SJSA1 (cell line): ENCODE measurements at places on chromosomes 11 and 22. TPM values are rescaled to one million over a fixed set of nuclear protein-coding genes. Genes with fewer than 3 reads are reported as not detected.

GRCh38 chr11:26283852-26284408, 48.0 kb upstream of the ANO3 start:
- no peak for DNase-seq

Gene YIF1A
- total RNA-seq = 162 and 245 TPM in 2 replicates

- DNase-seq = no peak
Measured at GRCh38 chr11:28242596-28242995, 134.4 kb downstream of the METTL15 start.

DNA sequence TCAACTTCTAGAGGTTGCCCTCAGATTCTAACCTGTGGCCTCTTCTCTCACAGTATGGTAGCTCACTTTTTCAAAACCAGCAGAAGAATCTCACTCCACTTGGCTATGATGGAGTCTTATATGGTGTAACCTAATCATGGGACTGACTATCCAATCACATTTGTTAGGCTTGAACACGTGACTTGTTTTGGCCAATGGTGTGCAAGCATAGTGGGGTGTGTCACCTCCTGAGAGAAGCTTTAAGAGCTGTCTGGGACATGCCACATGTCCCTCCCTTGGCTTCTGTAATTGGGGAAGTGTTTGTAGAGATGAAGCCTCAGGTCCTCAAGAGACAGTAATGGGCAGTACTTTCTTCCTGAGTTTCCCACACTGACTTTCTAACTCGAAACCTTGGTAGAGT, 12.8 kb upstream of the SMIM38 start:
- DNase-seq = no peak

GRCh38 chr11:19805376-19805775, 92.7 kb downstream of the NAV2 start:
- no peak for DNase-seq

GRCh38 chr22:17726928-17727897, 47.1 kb downstream of the BID start:
- DNase-seq = no peak

- DNase-seq = no peak
Measured at GRCh38 chr11:58933661-58934060, 5.6 kb upstream of the GLYATL1 start.

DNA sequence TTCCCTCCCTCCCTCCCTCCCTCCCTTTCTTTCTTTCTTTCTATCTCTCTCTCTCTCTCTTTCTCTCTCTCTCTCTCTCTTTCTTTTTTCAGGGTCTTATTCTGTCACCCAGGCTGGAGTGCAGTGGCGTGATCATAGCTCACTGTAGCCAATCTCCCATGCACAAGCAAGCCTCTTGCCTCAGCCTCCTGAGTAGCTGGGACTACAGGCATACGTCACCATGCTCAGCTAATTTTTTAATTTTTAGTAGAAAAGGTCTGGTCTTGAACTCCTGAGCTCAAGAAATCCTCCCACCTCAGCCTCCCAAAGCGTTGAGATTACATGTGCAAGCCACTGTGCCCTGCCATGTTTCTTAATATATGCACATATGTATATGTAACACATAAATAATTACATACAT, 19.0 kb downstream of the TSKU start:
- no peak for DNase-seq

DNA sequence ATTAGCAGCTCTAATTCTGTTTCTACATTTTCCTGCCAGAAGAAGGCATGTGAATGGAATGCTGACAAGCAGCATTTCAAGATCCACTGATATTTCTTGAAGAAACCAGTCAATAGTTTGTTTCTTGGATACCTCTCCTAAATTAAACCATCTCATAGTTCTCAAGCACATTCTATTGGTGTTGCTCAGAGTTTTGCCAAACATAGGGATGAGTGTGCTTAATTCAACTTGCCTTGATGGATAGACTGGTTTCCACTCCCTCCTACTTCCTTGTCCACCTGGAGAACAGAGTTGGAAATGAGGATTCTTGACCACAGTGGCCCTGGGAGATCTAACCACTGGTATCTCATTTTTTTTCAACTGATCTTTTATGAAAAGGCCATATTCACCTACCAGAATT, 29.8 kb upstream of the DDX10 start:
- DNase-seq = no peak

DNA sequence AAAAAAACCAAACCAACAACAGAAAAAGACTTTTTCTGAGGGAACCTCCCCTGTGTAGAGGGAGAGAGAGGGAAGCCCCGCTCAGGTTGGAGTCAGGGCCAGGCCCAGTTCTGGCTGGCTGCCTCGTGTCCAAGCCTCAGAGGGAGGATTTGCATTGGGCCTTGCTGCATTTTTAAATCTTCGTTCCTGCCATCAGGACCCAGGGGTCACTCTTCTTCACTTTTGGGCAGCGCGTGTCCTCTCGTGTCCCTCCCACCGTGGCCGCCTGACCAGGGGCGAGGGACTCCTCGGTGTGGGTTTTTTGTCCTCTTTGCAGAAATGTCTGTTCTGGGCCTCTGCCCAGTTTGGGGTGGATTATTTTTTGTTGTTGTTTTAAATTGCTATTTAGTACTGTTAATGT, 57.9 kb downstream of the LRRC74B start:
- DNase-seq = peak; percentile 26

DNA sequence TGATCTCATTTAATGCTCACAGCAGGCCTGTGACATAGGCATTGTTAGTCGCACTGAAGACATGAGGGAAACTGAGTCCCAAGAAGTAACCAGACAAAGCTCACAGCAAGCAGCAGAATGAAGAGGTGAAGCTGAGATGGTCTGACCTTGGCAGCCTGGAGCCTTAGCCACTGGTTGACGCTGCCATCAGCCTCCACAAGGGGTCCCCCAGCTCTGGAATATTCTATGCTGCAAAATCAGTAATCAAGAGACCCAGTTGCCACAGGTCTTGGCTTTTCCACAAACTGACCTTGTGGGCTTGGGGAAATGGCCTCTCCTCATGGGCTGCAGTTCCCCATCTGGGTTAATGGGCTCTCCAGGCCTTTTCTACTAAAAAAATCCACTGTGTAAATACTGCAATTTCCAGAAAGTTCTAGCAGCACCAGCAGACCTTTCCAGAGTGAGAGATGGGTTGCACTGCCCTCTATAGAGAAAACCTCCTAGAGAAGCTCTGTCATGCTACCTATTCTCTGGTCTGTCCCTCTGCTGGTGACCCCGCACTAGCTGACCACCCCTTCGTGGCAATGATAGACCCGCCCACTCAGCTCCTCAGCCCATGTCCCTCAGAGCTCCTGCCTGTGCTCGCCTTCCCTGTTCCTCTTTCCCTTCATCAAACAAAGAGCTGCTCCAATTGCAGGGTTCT, 22.6 kb upstream of the ISX start:
- no peak for DNase-seq

Gene SORL1
- 0.05 TPM in 1 of 2 replicates, not detected in the other for total RNA-seq

Gene PHLDA2
- total RNA-seq = 28.0 and 34.6 TPM in 2 replicates

Gene CSF2RB
- total RNA-seq = 0.03 TPM in 1 of 2 replicates, not detected in the other

- DNase-seq = peak; percentile 62
Measured at GRCh38 chr22:42651134-42651533, 1.9 kb upstream of the CYB5R3 start.

Gene PHOX2A
- total RNA-seq = not detected in 2 replicates

Gene SLC43A3
- 49.5 and 62.2 TPM in 2 replicates for total RNA-seq

GRCh38 chr22:31613286-31613903, 48.6 kb downstream of the PISD start:
- DNase-seq = no peak

- peak; percentile 82 for DNase-seq
Measured at GRCh38 chr11:10302744-10303557, 1.9 kb upstream of the ADM start.

DNA sequence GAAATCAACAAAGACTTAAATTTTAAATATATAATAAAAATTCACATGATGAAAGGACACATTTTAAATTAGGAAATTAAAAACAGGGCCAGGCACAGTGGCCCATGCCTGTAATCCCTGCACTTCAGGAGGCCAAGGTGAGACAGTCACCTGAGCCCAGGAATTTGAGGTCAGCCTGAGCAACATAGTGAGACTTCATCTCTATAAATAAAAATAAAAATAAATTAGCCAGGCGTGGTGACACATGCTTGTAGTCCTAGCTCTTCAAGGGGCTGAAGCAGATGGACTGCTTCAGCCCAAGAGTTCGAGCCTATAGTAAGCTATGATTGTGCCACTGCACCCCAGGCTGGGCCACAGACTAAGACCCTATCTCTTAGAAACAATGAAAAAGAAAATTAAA, 29.3 kb downstream of the RRAS2 start:
- no peak for DNase-seq

Gene TMEM135
- total RNA-seq = 6.0 and 6.4 TPM in 2 replicates

GRCh38 chr11:25970726-25971508, 361.0 kb upstream of the ANO3 start:
- no peak for DNase-seq

Gene PRR33
- not detected in 2 replicates for total RNA-seq

Gene TRIM48
- total RNA-seq = not detected in 2 replicates

Gene DDT
- total RNA-seq = 58.7 and 86.0 TPM in 2 replicates

Gene LUZP2
- total RNA-seq = not detected in 2 replicates

DNA sequence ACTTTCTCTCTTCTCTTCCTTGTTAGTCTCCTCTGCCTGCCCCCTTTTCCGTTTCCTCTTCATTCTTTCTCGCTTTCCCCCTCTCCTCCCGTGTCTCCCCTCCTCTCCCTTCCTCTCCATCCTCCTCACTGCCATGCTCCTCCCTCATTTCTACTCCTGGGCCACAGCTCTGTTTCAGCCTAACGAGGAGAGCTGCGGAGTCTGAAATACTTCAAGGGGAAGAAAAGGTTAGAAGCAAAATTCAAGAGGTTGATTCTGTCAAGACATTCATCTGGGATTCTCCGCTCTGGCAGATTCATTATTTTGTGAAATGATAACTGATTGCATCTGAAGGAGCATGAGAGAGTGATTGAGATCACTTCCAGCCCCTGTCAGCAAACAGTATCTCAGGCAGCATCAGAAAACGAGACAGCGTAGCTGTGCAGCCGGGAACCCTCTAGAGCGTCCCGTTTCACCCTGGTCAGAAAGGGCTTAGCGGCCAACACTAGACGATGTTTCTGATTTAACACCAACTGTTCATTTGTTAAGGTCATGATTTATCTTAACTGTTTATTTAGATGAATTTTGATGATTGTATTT, 279.3 kb upstream of the B3GAT1 start:
- no peak for DNase-seq

Gene BIRC3
- total RNA-seq = 0.68 and 5.3 TPM in 2 replicates

DNA sequence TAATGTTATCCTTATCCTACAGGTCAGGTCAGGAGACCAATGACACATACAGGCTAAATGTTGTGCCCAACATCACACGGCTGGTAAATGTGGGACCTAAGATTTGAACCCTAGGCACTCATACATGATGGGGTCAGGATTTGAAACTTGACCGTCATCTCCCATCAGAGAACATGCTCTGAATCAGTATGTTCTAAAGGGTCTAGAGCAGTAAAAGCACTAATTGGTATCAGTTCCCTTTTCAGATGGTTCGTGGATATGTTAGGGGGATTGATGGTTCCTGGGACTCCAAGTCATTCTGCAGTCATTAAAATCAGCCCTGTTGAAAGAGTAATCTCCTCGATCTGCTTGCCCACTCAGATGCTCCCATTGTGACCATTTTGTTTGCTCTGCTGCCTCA, 65.5 kb downstream of the BMAL1 start:
- DNase-seq = no peak

DNA sequence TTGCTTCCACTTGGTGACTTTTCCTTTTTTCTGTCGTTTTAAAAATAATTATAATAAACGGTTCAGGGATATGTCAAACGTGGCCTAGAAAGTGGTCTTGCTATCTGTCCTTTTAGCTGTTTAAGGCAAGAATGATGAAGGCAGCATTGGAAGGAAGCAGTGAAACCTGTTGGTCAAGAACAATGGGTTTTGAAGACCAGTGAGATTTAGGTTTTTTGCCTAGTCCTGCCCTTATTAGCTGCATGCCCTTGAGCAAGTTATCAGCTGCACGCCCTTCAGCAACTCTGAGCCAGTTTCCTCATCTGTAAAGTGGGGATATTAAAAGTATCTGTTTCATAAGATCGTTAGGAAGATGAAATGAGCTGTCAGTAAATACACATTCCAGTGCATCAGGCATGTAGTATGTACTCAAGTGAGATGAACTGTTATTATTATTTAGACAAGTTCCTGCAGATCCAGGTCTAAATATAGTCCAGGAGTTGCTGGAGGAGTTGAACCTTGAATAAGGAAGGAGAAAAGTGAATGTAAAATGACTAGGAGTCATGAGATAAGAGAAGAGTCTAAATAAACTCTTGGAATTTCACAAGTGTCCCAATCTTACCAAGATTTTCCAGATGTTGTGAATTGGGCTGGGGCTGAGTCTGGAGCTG, 90.8 kb upstream of the HSD17B12 start:
- DNase-seq = no peak

DNA sequence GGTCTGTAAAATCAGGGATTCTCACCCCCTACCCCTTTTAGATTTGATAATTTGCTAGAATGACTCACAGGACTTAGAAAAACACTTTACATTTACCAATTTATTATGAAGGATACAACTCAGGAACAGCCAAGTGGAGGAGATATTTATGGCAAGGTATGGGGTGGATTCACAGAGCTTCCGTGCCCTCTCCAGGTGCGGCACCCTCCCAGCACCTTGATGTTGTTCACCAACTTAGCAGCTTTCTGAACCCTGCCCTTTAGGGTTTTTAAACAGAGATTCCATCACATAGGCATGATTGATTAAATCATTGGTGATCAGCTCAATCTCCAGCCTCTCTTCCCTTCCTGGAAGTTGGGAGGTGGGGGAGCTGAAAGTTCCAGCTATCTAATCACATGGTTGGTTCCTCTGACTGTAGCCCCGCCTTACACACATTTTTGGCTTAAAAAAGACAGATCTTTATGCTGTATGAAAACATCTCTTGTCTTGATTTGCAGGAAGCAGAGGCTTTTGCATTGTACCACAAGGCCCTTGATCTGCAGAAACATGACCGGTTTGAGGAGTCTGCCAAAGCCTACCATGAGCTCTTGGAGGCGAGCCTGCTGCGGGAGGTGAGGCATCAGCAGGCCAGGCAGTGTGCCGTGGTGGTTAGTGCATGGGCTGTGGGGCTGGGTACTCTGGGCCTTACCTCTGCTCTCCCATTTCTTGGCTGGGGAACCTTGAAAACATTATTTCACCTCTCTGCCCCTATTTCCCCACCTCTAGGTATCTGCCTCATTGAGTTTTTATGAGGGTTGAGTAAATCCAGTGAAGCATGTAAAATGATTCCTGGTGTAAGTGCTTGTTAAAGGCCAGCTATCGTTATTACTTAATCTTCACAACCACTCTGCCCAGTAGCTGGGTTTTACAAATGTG, 27.0 kb downstream of the CABIN1 start:
- DNase-seq = no peak

Gene CSTPP1
- total RNA-seq = 11.3 and 14.9 TPM in 2 replicates
